ENCODE measurements at places on chromosomes 5 and 9. TPM values are rescaled to one million over a fixed set of nuclear protein-coding genes. Genes with fewer than 3 reads are reported as not detected.

FOXD4 gene
- 0.93 TPM for total RNA-seq

- DNase-seq = peak; percentile 67
Measured at GRCh38 chr9:33924978-33925797, 108.2 kb downstream of the UBE2R2 start.

- peak; percentile 54 for DNase-seq
Measured at GRCh38 chr5:139635606-139636206, 12.4 kb upstream of the CXXC5 start.

GPR21 gene
- total RNA-seq = 2.0 TPM

CMBL gene
- 16.5 TPM for total RNA-seq

CARD9 gene
- total RNA-seq = 1.7 TPM

IL4 gene
- total RNA-seq = not detected

- DNase-seq = no peak
Measured at GRCh38 chr5:58048954-58049353, 410.9 kb downstream of the PLK2 start.

DNA sequence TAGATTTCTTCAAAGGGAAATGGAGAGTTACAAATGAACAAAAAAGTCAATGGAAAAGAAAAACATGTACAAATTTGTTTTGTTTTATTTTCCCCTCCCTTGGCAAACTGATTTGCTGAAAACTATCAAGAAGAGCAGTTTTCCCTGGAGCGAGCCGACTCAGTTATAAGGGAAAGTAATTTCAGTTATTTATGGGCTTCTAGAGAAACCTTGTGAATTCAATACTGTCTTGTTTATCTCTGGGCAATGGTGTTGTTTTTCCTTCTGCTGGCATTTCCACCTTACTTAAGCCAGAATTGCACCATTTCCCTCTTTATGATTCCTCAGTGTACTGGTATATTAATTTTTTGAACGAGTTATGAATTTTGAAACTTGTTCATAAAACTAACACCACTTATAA, 1163.6 kb downstream of the CDH12 start:
- DNase-seq = no peak

- no peak for DNase-seq
Measured at GRCh38 chr9:15786616-15787015, 233.8 kb downstream of the CCDC171 start.

DNA sequence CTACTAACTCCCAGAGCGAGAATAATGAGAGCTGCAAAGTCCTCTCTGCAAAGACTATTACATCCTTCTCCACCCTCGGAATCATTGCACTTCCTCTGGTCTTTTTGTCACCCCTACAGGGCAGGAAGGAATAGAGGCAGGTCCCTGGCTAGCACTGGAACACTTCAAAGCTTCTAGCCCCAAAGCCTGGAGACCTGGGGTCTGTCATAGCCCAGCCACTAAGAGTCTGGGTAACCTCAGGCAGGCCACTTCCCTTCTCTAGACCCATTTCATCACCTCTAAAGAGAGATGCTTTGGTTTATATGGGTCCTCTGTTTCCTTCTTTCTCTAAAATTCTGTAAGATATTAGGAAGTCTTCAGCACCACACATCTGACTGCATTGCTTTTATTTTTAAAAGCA, 6.7 kb downstream of the ADRB2 start:
- no peak for DNase-seq

DNA sequence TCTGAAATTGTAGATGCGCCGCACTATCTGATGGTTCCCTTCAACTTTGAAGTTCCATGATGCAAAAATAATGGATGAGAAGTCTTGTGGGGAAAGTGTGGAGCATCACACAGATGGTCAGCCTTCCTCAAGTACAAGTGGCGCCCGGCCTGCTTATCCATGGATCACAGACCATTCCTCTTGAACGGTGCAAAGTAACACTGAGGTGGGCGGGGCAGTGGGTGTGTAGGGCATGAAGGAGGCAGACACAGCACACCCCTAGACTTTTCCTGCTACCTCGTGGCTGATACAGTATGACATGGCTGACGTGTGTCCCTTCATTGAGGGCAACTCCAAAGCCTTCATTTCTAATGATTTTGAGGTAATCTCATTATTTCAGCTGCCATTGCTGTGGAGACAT, 2.5 kb upstream of the GNG10 start:
- no peak for DNase-seq

DNA sequence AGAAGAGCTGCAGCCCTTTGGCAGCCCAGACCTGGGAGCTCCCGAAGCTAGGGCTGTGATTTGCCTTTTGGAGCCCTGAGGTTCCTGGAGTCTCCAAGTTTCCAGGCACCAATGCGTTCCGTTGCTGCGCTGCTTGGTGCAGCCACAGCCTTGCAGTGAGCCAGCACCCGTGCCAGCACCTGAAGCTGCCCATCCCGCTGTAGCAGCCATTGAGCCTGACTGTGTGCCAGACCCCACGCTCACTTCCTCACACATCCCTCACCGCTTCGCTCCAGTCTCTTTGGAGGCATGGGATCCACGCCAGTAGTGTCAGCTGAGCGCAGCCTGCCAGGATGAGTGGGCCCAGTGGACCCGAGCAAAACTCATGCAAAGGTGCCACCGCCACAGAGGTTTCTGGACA, 22.5 kb upstream of the C9orf72 start:
- DNase-seq = no peak

DNA sequence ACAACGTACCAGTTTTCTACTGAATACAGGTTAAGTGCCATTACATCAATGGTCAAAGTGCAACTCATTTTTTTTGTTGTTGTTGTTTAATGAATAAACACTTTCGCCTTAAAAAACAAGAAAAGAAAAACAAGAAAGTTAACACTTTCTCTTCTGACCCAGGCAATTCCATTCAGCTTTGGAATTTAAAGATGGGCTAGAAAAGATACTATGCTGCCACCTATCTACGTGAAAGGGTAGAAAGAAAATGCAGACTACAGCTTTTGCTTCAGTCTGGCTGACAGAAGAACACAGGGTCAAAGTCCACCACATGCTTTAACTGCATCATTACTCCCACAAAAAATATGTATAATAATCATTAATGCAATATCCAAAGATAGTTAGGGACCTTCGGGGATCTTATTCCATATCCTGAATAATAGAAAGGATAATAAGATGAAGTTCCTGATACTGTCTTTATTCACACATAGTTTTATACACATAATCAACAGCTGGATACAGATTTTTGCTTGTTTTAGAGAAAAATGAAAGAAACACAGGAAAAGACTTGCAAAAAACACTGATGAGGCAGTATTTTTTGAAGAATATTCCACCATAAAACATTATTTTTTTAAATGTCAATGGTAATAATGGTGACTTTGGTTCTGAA, 40.4 kb downstream of the ZDHHC21 start:
- DNase-seq = no peak

DNA sequence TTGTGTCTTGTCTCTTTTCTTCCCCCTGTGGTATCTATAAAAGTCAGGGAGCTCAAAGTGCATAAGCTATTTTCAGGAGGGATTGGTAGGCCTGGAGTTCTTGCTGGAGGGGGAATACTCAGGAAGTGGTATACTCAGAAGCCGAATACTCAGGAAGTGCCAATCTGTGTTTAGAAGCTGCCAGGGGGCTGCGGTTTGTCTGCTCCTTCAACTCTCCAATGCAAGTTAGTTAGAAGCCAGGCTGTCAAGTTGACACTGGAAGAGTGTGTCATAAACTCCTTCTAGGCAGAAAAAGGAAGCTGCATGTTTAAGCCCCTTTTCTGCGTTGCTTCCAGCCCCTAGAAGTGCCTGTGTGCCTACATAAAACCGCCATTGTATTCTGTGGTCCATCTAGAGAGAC, 366.5 kb downstream of the TAF11L14 start:
- DNase-seq = no peak

- no peak for DNase-seq
Measured at GRCh38 chr5:128007939-128008338, 75.6 kb upstream of the SLC12A2 start.

GRCh38 chr9:92562461-92562967, 26.7 kb upstream of the ECM2 start:
- DNase-seq = no peak

DNA sequence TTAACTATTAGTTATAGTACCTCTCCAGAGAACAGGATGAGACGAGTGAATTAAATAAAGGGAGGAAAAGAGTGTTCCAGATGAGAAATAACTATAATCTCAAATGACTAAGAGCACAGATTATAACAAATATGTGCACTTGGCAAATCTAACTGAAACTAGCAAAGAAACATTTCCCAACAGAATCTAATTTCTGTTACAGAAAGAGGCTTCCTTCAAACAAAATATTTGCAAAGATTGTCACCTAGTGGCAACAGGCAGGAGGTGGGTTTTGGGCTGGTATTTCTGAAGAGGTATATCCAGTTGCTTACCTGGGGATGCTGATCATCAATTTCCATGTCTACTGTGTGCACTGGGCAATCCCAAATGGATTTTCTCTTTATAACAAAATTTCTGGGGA, 5.6 kb upstream of the SPDL1 start:
- DNase-seq = no peak

DNA sequence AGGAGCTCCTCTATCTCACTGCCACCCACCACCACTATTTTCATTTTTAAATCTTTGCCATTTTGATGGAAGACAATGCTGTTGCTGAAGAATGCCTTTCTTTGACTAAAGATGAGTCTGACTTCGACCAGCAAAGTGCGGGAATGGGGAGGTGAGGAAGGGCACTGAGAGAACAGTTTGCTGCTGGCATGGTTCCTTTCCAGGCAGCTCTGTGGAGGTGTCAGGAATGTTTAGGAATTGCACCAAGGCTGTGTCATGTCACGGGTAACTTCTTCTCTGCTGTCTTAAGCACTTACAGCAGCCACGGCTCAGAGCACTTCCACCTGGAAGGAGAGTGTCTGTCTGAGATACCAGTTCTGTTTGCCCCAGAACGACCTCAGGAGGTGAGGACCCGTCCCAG, 41.4 kb upstream of the SHB start:
- DNase-seq = no peak

DNA sequence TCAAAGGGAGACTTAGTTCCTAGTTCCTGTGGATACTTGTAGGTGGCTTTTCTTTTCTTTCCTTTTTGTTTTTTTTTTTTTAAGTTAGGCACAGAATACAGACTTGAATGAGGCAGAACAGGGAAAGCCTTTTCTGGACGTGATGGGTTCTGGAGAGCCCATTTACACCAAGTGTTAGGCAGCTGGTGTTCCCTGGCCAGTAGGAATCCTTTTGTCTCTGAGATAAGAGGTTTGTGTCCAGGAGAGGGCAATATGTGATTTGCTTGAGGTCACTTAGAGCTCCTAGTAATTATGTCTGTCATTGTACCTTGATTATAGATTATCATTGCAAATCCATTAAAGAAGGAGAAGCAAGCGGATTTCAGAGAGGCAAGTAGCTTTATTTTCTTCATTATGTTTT, 9.1 kb downstream of the MEGF10 start:
- no peak for DNase-seq

SMU1 gene
- total RNA-seq = 23.6 TPM

DNA sequence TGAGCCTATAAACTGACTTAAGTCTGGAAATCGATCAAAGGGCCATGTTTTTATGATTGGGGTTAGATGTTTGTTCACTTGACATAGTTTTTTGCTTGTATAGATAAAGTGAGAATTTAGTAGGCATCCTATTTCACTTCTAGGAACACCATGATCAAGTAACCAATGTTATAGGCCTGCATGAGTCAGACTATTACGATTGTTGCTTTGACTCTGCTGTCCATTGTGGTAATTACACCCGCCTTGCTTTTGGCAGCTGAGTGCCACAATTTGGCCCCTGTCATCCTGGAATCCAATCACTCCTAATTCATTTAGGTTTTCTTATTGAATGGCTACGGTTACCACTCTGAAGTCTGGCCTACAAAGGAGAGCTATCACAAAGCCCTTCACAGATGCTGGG, 67.8 kb upstream of the IL33 start:
- no peak for DNase-seq

GRCh38 chr9:78928625-78929405, 631.9 kb downstream of the PSAT1 start:
- no peak for DNase-seq

FABP6 gene
- total RNA-seq = not detected

DNA sequence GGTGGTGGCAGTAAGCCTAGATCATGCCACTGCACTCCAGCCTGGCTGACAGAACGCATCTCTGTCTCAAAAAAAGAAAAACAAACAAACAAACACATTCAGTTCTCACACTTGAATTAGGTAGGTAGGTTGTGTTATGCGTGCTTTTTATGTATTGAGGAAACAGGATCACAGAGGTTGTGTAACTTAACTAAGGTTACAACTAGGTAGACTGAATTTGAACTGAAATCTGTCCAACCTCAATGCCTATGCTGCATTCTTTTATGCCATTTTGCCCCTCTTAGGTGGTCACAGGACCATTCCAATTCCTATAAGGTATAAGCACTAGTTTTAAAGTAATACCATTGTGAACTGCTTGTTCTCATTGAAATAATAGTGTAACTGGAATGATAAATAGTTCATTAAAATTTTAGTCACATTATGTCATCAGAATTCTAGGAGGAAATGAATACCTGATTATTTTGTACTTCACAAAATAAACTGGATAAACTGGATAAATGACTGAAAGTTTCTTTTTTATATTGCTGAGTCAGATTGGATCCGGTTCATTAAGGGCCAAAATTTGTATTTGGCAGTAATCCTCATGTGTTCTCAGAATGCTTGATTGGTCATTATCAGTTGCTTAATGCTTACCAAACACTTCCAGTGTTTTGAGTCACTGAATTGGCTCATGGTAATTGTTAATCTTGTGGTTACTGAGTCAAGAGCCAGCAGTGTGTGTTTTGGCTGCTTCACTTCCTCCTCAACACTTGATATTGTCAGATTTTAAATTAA, 7.1 kb downstream of the UBAP1 start:
- no peak for DNase-seq

LHX6 gene
- 7.6 TPM for total RNA-seq

- peak; percentile 31 for DNase-seq
Measured at GRCh38 chr9:4548811-4549725, 58.8 kb downstream of the SLC1A1 start.

DNA sequence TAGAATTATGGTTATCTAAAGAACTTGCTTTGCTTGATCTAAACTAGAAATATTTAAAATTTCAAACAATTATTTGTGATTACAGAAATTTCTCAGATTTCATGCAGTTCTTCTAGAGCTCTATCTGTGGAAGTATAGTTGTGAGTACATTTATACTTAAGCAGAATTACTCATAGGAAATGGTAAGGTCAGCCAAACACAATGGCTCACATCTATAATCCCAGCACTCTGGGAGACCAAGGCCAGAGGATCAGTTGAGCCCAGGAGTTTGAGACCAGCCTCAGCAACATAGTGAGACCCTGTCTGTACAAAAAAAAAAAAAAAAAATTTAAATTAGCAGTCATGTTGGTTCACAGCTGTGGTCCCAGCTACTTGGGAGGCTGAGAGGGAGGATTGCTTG, 71.0 kb downstream of the INVS start:
- no peak for DNase-seq

ADGRD2 gene
- total RNA-seq = not detected

- no peak for DNase-seq
Measured at GRCh38 chr9:128634111-128634510, 22.5 kb downstream of the DYNC2I2 start.

MYMK gene
- not detected for total RNA-seq

GRCh38 chr5:80191991-80192398, 63.9 kb downstream of the SERINC5 start:
- no peak for DNase-seq

GRCh38 chr5:172413601-172414171, 40.6 kb downstream of the SH3PXD2B start:
- no peak for DNase-seq

All from Caco-2 (cell line).